Left hindlimb (tissue), 1 donor: ENCODE measurements at places on chromosomes 12 and 14.
A peak's percentile ranks its signal among the peaks of the same experiment; 100 is the strongest.

- DNase-seq = no peak
Measured at GRCh38 chr12:92431146-92431545, 271.6 kb upstream of the PLEKHG7 start.

DNA sequence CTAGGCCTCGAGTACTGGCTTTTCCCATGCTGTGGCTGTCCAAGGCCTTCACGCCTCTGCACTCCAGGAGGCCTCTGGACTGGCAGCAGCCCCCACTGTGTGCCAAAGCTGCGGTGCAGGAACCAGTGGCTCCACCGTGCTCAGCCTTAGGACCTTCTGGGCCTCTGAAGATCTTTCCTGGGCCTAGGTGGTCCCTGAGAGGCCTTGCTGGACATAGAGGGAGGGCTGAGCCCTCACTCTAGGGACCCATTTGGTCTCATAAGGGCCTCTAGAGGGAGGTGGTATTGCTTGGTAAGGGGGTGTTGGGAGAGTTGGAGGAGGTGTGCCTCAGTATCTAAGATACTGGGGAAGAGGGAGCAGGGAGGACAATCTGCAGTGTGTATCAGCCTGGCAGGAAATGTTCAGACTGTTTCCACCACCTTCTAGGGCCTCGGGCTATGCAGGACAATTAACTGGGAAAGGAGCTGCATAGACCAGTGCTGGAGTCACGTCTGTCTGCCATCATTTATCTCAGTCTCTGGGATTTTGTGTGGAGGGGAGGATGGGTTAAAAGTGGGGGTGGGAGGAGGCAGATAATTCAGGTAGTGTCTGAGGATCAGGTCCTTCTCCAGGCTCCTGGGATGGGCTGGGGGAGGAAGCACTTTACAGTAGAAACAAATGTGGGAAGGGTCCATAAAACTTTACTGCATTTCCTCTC, 2.9 kb downstream of the HOXC5 start:
- DNase-seq = peak; percentile 26

DNA sequence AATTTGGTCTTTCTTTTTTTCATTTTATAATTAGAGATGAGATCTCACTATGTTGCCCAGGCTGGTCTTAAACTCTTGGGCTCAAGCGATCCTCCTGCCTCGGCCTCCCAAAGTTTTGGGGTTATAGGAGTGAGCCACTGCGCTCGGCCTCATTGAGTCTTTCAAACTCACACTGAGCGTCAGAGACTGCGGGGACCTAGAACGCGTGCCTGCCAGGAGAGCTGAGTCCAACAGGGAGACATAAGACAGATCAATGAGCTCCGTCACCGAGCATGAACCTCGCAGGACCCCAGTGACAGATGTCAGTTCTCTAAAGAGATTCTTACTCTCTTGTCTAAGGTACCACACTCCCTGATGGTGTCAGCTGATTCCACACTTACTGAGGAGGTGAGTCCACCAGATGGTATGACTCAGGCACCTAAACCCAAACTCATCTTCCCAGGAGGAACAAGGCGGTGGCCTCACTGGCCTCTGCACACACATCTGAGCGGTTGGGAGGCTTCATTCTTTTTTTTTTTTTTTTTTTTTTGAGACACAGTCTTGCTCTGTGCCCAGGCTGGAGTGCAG, 58.9 kb downstream of the CCDC88C start:
- peak; percentile 15 for DNase-seq

GRCh38 chr12:116497051-116497591, 62.1 kb upstream of the MAP1LC3B2 start:
- no peak for DNase-seq
